ENCODE measurements at places on chromosomes 6 and 20.

DNA sequence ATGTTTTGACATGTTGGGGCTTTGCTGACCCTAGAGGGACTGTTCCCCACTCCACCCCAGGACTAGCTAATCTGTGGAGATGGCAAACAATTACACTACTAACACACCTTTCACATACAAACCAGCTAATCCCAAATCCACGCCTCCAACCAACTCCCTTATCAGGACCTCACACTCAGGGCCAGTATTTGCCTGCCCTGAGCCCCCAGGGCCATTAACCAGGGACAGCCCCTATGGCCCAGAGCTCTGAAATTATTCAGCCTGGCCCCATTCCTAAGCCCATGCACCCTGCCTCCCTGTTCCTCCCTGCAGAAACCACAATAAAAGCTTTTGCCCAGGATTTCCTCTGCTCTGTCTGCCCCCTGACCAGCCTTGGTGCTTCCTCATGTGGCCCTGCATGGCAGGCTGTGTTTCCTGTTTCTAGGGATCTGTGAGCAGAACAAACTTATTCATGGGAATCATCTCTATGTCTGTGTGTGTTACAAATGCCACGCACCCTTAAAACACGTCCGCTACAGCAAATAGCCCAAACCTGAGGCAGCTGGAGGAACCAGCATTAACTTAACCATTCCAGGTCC lies 121.2 kb downstream of the PXDC1 start:
- DNase-seq, result no peak

- no peak for DNase-seq
Observed at GRCh38 chr6:19083801-19084200, 696.7 kb downstream of the RNF144B start.

- DNase-seq, result no peak
Observed at GRCh38 chr20:726160-726559, 42.1 kb downstream of the SLC52A3 start.

DNA sequence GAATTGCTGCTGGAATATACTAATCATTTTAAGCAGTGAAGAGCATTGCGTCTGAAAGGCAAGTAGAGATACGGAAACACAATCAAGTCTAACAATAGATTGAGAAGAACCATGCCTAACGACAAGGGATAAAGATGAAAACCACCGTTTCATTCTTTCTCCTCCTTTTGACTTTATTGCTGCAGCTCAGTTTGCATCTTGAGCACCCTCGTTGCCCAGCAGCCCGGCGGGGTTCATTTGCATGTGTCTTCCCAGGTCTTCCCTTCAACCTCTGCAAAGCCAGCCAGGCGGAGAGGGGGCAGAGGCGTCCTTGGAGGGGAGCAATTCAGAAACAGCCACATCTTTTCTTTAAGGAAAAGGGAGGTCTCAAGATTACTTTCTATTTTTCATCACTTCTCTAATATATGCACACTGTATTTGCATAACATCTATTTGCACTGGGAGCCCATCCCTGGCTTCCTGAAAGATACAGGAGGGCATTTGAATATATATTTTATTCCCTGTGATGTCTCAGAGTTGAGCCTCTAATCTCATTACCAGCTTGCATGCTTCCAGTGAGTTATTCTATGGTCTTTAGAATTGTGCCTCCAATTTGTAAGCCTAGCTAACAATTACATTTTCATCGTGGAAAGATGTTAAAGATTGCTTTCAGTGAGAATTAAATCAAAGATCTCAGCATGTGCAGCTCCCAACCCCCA lies 18.7 kb upstream of the PXDC1 start:
- no peak for DNase-seq

GRCh38 chr20:52814371-52814770 lies 157.8 kb upstream of the TSHZ2 start:
- DNase-seq, result no peak

GRCh38 chr20:48599106-48599747 lies 228.6 kb downstream of the PREX1 start:
- DNase-seq, result no peak

DNA sequence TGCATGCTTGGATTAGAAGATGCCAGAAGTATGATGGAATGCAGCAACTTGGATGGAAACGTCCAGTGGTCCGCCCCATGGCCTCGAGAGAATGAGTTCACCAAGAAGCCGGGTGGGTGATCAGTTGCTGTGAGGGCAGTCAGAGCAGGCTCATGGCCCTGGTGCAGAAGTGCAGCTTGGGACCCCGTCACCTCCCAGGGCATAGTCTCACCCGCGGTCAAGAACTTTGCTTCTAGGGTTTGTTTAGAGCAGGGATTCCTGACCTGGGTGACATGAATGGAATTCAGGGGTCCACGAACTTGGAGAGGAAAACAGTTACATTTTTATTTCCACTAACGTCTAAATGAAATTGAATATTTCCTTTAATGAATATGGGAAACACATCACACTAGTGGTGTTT lies 216.5 kb upstream of the SNX9 start:
- no peak for DNase-seq

All from NCI-H1105 treated with DMSO at 0.1 percent for 48 hours (cell line).